Stimulated activated CD8-positive, alpha-beta memory T cell treated with anti-CD3 and anti-CD28 coated beads, Interleukin-15, amount 100 ng/mL, for 4 hours (primary cell): ENCODE measurements at places on chromosomes 1 and 21.

DNA sequence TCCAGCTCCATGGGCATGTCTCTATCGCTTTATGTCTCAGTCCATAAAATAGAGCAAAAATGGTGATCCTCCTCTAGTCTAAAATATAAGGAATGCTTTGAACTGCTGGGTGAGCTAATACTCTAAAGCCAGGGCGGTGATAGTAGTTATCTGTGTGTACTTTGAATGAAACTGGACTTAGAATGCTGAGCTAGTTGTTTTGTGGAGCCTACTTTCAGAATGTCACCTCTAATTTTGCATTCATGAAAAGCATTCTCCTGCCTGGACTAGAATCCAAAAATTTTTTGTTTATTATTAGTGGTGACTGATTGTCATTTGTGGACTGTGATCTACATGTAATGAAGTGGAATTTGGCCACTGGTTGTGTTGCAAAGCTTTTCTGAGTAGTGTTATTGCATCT, 241.6 kb upstream of the C1orf105 start:
- DNase-seq, result no peak

- no peak for DNase-seq
These were observed 134.7 kb downstream of the ST6GALNAC3 start for GRCh38 chr1:76209238-76209637.

DNA sequence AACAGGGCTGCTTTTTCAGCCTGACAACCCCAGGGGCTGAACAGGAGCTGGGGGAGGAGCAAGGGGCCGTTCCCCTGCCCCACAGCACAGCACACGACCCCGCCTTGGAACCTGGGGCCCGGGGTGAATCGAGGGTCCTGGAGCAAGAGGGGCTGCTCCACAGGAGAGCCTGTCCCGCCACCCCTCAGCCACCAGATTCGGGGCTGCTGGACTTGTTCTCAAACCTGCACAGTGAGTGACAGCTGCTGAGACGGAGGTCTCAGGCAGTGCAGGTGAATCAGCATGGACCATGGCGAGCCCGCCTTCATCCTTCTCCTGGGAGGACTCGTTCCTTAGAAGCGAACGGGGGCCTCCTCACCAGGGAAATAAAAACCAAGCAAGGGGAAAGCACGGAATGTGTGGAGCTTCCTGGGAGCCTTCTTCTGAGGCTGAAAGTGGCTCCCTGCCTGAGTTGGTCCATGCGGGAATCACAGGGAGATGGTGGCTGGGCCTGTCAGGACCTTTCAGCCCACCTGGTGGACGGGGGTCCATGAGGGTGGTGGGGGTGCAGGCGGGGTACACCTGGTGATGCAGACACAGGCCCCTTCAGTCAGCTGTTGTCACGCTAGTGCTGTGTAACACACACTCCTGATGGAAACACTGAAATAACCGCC, 125.4 kb downstream of the SIK1 start:
- no peak for DNase-seq

GRCh38 chr1:190935925-190936324, 458.3 kb upstream of the BRINP3 start:
- no peak for DNase-seq

- DNase-seq, result no peak
These were observed 38.2 kb downstream of the RABGAP1L start for GRCh38 chr1:174197547-174197946.

- no peak for DNase-seq
These were observed 12.3 kb upstream of the MMEL1 start for GRCh38 chr1:2645143-2645542.

DNA sequence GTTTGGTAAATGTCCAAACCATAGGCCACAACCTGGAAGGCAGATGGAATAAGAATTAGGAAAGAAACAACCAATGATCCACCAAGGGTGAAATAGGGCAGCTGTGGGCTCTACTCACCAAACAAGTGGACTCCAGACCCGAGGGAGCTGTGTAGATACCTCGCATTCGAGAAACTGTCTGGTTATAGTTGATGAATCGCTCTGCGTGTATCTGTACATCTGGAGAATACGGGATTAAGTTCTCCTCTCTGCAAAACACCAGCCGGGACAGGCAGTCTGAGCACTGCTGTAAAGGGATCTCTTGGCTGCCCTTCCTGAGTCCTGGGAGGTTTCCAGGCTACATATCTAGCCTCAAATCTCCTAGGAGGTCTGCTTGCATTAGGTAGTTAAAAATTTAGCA, 9.4 kb upstream of the UBR4 start:
- DNase-seq, result no peak
